ENCODE measurements at places on chromosomes 12 and 14. TPM values are rescaled to one million over a fixed set of nuclear protein-coding genes. Genes with fewer than 3 reads are reported as not detected.
A peak's percentile ranks its signal among the peaks of the same experiment; 100 is the strongest.

DNA sequence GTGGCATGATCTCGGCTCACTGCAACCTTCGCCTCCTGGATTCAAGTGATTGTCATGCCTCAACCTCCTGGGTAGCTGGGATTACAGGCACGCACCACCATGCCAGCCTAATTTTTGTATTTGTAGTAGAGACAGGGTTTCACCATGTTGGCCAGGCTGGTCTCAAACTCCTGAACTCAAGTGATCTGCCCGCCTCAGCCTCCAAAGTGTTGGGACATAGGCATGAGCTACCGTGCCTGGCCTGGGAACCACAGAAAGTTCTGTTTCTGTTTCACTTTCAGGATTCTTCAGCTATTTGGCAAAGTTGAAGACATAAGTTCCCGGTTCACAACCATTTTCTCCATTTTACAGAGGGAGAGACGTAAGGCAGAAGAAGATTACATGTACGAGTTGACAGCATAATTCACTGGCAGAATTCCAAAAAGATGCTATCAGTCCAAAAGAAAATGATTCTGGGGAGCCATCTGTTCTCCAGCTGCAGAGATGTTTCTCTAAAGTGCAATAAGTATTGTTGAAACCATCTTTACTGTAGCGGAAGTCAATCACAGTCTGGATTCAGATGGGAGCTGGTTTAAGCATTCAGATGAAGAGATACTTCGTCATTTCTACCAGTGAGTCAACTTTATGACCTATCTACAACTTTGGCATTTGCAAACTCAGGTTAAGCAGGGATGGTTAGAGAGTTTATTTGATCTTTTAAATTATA lies 8.1 kb upstream of the RNF34 start:
- DNase-seq = no peak

GRCh38 chr14:38208618-38209562 lies 1.2 kb downstream of the SSTR1 start:
- peak; percentile 62 for DNase-seq

- no peak for DNase-seq
Observed at GRCh38 chr12:65827827-65828231, 3.5 kb downstream of the HMGA2 start.

P2RX2 gene
- not detected for total RNA-seq

CRIP2 gene
- total RNA-seq = 67.4 TPM

DNA sequence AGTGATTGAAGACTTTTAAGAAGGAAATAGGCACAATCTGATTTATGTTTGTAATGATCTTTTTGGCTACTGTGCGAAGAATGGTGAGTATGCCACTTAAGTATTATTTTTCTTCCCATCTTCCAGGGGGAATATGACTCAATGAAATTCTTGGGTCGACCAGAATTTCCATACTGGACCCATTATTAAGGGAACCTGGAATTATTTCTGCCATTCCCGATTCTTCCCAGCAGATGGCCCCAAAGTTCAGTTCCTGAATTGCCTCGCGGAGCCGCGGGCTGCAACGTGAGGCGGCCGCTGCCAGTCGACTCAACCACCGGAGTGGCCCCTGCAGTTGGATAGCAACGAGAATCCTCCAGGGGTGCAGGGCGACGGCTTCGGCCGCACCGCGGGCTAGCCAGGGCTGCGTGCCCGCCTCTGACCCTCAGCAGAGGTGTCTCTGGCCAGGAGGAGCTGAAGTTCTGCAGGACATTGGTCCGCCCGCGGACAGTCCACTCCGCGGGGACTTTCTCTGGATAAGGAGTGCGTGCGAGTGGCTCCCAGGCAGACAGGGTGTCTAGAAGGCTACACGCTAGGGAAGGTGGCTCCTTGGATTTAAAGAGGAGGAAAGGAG lies 628 bp upstream of the TSHR start:
- peak; percentile 83 for DNase-seq

CCND2 gene
- total RNA-seq = 88.1 TPM

MTA1 gene
- 150 TPM for total RNA-seq

ISCU gene
- 67.8 TPM for total RNA-seq

SERPINA3 gene
- total RNA-seq = not detected

ACAD10 gene
- total RNA-seq = 26.8 TPM

GRCh38 chr12:62841846-62842245 lies 93.1 kb downstream of the PPM1H start:
- DNase-seq = no peak

DNA sequence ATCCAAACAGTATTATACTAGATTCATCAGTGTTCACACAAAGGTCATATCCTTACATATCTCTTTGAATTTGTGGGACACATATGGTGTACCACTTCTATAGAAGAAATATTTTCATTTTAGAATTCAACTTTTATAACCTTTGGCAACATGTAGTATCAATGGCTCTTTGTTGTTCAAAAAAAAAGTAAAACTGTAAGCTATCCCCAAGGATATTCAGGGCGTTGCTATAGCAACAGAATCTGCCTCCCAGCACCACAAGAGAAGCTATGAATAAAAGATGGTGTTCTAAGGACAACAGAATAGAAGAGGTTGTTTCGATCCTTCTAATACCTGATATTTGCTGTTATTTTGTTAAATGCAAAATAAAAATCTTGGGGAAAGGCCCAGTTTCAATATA lies 139.3 kb downstream of the BRMS1L start:
- DNase-seq = no peak

DNA sequence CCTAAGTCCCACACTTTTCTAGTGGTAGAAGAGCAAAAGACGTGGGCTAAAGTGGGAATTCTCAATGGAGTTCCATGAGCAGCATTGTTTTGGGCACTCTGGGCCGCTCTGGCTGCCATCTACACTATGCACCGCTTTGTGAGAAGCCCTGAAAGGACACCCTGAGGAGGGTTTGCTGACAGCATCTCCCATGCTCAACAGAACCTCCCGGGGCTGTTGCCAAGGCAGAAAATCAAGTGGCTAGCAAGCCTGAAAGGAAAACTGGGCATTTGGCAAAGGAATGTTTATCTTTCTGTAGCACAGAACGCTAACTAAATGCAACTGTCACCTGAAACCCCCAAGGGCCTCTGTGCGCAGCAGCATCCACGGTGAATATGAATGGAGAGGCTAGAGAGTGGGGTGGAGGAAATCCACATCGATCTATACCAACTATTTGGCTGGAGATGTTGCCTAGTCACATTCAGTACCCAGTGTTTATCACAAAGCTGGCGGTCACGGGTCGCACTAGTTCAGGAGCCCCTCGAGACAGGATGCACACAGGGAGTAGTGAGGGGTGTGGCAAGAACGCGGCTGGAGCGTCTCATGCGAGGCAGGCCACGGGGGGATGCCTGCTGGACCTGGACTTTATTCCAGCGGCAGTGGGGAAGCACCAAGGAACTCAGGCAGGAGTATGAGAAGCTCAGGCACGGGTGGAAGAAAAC lies 14.2 kb downstream of the APPL2 start:
- DNase-seq = no peak

- DNase-seq = no peak
Observed at GRCh38 chr12:101850199-101850598, 19.4 kb upstream of the GNPTAB start.

DNA sequence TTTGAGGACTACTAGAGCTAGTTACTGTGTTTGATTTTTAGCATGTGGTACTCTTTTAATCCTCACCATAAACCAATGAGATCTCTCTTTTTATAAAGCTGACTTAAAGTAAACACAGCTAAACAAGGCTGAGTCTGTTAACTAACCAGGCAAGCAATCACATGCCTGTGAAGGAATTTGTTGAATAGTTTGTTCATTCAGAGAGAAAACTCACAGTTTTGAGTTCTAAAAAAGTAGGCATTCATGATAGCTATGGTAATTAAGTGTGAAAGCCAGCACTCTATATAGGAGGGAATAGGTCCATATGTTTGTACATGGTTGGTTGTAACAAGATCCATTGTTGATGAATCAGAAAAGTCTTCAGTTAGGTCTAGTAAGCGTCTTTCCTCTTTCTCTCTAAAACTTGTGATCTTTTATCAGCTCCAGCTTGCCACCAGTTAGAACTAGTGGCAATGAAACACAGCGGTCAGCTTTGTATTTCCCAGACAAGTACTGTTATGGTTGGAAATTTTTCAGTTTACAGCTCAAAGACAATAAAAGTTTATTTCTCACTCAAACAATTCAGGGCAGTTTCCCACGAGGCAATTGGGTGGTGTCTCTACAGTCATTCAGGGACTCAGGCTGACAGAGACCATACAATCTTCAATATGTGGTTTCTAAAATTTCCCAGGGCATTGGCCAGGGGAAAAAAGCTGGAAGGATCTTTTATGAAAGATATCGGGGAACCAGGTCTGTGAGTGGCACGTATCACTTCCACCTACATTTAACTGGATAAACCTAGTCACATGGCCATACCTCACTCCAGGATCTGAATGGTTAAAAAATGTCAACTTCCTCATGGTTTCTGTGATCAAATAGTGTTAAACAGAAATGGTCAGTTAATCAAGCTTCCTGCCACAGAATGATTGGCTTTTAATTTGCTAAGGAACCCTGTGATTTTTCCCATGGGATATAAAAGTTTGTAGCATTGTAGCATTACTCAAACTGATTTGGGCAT lies 203.1 kb downstream of the KIF21A start:
- no peak for DNase-seq

CCNB1IP1 gene
- total RNA-seq = 91.1 TPM

DNA sequence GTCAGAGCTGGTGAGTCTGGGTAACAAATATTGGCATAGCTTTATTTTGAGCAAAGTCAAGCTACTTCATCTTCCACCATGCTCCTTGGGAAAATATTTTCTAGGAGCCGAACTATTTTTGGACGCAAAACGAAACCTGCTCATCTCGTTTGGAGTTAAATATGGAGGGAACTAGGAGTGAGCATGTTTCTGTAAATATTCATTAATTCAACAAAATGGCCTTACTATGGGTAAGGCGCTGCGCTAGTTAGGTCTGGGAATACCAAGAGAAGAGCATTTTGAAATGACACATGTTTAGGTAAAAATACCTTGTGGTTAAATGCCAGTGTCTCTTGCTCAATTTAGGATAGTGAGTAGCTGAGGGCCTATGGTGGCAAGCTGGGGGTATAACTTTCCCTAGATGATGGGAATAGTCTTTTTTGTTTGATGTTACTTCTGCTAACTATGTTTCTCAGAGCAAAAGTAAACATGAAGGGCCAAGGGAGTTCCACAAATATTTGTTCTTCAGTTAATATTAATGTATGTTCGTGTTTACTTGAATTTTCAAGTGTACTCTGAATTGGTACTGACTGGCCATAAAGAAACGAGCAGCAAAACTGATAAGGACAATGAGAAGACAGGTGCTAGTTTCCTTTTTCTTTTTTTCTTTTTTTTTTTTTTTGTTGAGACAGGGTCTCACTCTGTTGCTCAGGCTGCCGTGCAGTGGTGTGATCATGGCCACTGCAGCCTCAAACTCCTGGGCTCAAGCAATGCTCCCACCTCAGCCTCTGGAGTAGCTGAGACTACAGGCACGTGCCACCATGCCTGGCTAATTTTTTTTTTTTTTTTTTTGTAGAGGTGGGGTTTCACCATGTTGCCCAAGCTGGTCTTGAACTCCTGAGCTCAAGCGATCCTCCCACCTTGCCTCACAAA lies 77.7 kb downstream of the MAP1LC3B2 start:
- no peak for DNase-seq

- peak; percentile 37 for DNase-seq
Observed at GRCh38 chr12:3304436-3305165, 186.4 kb upstream of the PRMT8 start.

DNA sequence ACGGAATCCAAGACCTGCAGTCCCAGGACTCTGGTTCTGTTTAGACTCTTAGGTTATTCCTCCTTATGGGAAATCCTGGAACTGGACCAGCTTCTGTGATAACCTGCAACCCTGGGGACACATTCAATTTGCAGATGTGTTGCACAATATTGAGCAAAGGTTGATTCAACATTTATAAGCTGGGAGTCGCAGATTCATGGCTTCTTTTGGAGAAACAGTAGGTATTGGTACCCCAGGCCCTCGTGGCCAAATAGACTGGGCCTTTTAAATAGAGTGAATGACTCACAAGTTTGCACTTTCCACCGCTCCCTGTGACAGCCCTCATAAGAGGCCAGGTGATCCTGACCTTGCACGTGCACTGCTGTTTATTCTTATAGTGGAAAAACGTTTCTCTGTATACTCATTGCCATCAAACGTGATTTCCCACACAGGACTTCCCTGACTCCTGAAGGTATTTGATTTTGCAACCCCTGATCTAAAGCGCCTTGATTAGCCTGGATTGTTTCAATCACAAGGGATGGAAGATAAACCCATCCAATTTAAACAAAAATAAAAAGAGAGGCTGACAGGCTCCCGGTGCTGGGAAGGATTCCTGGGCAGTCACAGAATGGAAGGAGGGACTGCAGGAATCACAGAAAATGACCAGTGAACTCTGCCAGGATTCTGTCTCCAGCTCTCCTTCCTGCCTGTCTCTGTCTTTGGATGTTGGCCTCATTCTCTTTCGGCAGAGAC lies 98.0 kb downstream of the VCPKMT start:
- DNase-seq = no peak

- DNase-seq = peak; percentile 39
Observed at GRCh38 chr12:55974308-55974730, 441 bp downstream of the RAB5B start.

DDIT3 gene
- 4.2 TPM for total RNA-seq

PMEL gene
- total RNA-seq = 136 TPM

GRCh38 chr12:97921979-97922722 lies 459.5 kb downstream of the RMST start:
- no peak for DNase-seq

- no peak for DNase-seq
Observed at GRCh38 chr12:121000530-121000929, 15.8 kb downstream of the C12orf43 start.

GRCh38 chr12:13981990-13982389 lies 588 bp upstream of the GRIN2B start:
- DNase-seq = peak; percentile 76

DNA sequence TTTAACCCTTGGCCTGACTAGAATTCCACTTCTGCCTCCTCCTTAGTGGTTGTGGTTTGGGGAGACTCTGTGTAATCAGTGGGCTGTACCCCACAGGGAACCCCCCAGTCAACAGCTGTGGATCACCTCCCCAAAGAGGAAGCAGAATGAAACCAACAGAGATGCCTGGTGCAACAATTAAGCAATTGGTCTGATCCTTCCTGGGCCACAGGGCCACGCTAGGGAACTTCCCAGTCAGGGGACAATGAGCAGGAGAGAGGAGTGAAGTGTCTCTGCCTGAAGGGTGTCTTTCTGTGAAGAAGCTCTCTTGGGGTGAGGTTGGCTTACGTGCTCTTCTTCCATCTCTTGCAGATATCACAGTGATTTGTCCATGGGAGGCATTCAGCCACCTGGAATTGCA lies 8.2 kb downstream of the PDE6H start:
- DNase-seq = no peak

GRCh38 chr14:98379830-98380229 lies 892.2 kb downstream of the BCL11B start:
- DNase-seq = no peak

DNA sequence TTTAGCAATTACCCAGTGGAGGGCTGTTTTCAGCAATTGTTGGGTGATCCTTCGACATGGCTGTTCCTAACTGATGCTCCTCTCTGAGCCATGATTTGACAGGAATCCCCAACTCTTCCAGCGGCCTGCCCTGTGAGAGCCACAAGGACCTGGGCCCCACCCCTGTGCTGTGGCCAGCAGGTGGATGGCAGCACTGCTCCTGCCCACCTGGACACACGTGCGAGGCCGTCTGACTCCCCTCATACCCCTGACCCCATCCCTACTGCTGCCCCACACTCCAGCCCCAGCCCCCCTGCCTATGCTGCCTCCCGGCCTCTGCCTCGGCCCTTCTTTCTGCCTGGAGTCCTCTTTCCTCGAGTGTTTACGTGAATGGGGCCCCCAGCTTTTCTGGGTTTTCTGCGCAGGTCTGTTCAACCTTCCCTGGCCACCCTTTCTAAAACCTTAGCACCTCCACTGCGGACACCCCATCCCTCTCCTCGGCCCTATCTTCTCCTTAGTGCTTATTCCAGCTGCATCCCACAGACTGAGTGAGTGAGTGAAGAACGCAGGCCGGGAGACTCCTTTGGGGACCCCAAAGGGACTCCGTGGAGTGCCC lies 111.4 kb downstream of the DICER1 start:
- no peak for DNase-seq
